ENCODE measurements at places on chromosomes 6 and 20.

- no peak for DNase-seq
These were observed 294.0 kb downstream of the SOX4 start for GRCh38 chr6:21887231-21888185.

- no peak for DNase-seq
These were observed 20.6 kb downstream of the RBCK1 start for GRCh38 chr20:428658-429200.

GRCh38 chr6:106608080-106608668 is 21.1 kb downstream of the RTN4IP1 start:
- peak; percentile 14 for DNase-seq

- no peak for DNase-seq
These were observed 189.5 kb downstream of the BMP7 start for GRCh38 chr20:57076951-57077350.

GRCh38 chr20:33677991-33678702 is 3.9 kb upstream of the NECAB3 start:
- DNase-seq = no peak

DNA sequence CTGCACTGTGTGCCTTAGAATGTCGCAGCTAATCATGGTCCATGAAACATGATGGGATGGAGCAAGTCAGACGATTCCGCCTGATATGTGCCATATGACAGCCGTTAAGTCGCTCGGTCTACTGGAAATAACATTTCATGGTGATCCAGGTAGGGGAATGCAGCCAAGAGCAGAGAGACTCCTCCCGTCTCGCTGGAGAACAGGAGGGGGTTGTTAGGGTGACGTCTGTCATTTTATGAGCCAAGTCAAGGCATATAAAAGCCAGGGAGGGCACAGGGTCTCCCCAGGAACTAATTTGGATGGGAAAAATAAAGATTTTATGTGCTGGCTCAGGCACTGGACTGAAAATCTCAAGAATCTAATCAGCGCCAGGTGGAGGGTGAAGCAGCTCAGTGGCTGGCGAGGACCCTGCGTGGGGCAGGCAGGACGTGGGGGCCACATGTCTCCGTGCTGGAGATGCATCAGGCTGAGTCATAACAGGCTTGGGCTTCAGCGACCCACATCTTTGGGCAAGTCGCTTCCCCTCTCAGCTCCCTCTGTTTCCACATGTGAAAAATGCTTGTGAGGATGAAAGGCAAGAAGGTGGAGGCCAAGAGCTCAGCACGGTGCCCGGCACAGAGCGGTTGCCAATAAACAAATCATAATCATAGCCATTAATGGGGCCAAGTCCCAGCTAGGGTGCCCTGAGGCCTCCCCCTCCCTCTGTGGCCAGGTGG is 234.6 kb downstream of the ANKRD60 start:
- no peak for DNase-seq

DNA sequence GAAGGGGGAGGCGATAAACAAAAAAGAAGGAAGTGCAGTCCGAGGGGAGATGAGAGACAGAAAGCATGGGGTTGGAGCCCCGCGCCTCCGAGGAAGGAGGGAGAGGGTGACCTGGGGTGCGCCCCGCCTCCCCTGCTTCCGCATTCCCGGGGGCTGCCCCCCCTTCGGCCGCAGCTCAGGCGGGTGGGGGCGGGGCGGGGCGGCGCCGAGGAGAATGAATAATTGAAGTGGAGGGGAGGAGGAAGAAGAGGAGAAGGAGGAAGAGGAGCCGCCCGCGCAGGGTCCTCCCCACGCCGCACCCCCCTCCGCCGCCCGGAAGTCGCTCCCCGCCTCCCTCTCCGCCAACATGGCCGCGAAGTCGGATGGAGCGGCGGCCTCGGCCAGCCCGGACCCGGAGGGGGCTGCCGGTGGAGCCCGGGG is at the start of gene XKR7:
Gene XKR7, plus strand, starts transcription at position 322 of the 420 bp plus-strand sequence. Its CDS starts 25 bp downstream, at position 347.
- no peak for DNase-seq

- no peak for DNase-seq
These were observed 34.3 kb downstream of the CCN2 start for GRCh38 chr6:131916847-131917246.

- no peak for DNase-seq
These were observed 12.8 kb downstream of the PRDM13 start for GRCh38 chr6:99619409-99619762.

DNA sequence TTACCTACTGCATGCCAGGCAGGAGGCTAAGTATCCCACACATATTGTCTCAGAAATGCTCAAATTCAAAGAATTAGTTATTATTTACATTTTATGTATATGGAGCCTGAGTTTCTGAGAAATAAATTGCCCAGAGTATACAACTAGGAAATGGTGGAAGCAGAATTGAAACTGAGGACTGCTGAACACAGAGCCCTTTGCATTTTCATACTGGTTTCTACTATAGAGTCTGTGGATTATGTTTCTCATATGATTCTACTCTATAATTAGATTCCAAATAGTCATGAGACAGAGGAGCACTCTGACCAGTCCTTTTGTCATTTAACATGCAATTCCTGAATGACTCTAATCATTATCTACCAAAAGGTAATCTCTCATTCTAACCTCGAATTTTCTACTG is 254.3 kb downstream of the LMBRD1 start:
- no peak for DNase-seq
